ENCODE measurements at places on chromosomes 7 and 10.

- DNase-seq = no peak
Measured at GRCh38 chr7:105269397-105269796, 119.3 kb downstream of the SRPK2 start.

DNA sequence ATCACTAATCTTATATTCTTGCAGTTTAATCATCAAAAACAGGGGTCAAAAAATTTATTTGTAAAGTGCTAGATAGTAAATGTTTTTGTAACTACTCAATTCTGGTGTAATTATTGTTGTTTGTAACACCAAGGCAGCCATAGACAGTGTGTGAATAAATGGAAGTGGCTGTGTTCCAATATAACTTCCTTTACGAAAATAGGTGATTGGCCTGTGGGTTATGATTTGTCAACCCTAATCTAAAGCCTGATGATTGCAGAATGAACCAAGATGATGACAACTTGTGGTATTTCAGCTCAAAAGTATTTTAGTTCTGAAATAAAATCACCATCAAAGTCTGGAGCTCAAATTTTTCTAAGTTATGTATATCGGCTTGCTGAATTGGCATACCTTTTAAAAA is 34.4 kb upstream of the ETV1 start:
- no peak for DNase-seq

- DNase-seq = no peak
Measured at GRCh38 chr7:69668339-69668870, 70.1 kb downstream of the AUTS2 start.

DNA sequence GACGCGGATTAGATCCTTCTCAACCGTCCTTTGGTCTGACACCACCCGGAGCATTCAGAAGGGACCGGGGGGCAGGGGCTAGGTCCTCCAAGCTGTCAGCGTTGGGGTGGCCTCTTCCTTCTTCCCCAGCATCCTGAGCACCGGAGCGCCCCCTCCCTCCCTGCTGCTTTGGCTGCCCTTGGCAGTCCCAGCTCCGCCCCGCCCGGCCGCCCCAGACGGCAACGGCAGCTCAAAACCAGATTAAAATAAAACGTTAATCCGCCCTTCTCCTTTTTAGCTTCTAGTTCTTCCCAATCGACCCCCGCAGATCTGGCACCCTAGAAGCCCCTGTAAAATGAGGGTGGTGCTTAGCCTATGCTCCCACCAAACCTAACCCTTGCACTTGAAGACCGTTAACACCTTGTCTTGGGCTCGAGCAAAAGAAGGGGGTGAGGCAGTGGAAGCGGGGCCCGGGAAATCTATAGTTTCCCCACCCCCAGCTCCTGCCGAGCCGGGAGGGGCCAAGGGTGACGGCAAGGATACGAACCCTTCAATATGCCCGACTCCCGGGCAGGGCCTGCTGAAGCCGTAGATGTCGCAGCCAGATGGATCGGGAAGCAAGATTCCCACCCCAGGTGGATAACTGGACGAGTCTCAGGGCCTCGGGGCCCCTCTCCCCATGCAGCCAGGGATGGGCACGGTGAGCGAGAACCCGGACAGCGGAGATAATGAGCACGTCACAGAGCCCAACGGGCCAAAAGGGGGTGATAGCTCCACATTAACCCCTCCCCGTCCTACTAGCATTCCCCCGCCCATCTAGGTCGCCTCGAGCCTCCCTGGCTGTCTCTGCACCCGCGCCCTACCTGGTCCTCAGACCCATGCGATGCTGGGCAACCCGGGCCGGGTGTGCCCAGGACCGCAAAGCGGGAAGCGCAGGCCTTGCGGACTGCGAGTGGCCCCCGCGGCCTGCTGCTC is 169.7 kb downstream of the NRF1 start:
- no peak for DNase-seq

- no peak for DNase-seq
Measured at GRCh38 chr7:45021604-45022296, 21.7 kb downstream of the CCM2 start.
